ENCODE measurements at places on chromosomes 7 and 10.

DNA sequence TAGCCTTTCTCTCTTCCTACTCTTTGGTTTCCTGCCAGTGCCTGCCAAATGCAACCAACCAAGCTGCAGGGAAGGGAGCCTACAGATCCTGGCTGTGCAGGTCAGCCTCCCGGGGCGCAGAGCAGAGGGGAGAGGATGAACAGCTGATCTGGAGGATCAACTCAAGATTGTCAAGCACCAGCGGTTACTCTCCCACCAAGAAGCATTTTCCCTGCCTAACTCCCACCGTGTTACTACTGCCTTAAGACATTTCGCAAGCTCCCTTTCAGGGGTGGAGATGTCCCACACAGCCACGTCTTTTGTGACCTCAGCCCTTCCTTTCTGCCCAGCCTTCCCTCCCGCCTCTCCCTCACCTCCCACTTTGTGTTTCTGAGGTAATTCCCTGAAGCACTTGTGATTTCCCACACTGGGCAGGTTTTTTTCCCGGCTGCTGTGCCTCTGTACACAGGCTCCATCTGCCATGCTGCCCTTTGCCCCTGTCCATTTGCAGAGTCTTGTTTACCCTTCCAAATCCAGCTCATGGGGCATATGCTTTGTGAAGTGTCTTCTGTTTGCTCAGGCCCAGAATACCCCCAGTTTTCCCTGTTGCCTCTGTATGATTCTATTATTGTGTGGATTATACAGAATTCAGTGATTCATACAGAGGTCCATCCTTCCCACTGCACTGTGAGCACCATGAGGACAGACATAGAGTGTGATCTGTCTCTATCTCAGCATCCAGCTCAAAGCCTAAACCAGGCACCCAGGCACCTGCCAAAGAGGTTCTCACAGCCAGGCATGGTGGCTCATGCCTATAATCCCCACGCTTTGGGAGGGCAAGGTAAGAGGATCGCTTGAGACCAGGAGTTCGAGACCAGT lies 40.9 kb upstream of the PAPSS2 start:
- peaks cover 8% of the 10 kb centered on the region for H3K4me1 ChIP-seq
- no peak overlapping the region for H3K27ac ChIP-seq
- no peaks in the 10 kb centered on the region for H3K27me3 ChIP-seq
- H3K36me3 ChIP-seq = no peaks in the 10 kb centered on the region

- H3K4me1 ChIP-seq = peaks cover 22% of the 10 kb centered on the region
- no peak overlapping the region for H3K27ac ChIP-seq
- H3K4me3 ChIP-seq = no peak overlapping the region
- no peaks in the 10 kb centered on the region for H3K27me3 ChIP-seq
- H3K36me3 ChIP-seq = no peaks in the 10 kb centered on the region
These were observed 90.5 kb downstream of the PLXNA4 start for GRCh38 chr7:132485600-132486273.

DNA sequence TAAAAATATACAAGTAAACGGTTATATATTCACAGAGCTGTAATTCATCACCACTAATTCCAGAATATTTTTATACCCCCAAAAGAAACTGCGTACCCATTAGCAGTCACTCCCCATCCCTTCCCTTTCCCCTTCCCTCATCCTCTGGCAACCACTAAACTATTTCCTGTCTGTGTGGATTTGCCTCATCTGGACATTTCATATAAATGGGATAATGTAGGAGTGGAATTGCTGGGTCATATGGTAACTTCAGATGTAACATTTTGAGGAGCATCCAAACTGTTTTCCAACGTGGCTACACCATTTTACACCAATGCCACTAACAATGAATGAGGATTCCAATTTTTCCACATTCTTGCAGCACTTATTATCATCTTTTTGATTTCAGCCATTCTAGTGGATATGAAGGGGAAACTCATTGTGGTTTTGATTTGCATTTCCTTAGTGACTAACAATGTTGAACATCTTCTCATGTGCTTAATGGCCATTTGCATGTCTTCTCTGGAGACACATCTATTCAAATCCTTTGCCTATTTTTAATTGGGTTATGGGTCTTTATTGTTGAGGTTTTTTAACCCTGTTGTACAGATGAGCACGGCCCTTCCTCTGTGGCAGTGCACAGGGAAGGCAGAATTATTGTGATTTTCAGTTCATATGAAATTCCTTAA lies 79.2 kb downstream of the RBM20 start:
- DNase-seq = no peak
- no peaks in the 10 kb centered on the region for H3K36me3 ChIP-seq
- H3K4me3 ChIP-seq = no peak overlapping the region
- H3K27ac ChIP-seq = no peak overlapping the region

- peaks cover 56% of the 10 kb centered on the region for H3K4me1 ChIP-seq
- peak; percentile 40 for DNase-seq
- H3K4me3 ChIP-seq = no peak overlapping the region
- peak overlapping the region; percentile 80 for H3K27ac ChIP-seq
- H3K27me3 ChIP-seq = no peaks in the 10 kb centered on the region
These were observed 263.6 kb upstream of the ZMIZ1 start for GRCh38 chr10:78805176-78805575.

DNA sequence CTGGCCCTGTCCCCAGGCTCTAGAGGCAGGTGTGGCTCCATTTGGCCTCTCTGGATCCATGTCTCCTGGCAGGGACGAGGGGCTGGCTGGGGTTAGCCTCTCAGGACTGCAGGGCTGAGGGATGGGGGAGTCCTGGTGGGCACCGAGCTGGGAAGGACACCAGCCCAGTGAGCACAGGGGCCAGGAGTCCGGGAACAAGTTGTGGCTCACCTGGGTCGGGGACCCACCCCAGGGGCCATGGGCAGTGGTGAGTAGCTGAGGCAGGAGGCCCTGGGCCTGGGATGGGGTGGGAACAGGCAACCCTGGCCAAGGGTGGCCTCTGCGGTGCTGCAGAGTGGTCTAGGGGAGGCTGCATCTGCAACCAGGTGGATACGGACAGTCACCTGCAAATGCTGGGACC lies 24.1 kb downstream of the ANTXRL start:
- no peak overlapping the region for H3K4me3 ChIP-seq
- DNase-seq = peak; percentile 24
- no peaks in the 10 kb centered on the region for H3K36me3 ChIP-seq
- H3K27me3 ChIP-seq = no peaks in the 10 kb centered on the region

DNA sequence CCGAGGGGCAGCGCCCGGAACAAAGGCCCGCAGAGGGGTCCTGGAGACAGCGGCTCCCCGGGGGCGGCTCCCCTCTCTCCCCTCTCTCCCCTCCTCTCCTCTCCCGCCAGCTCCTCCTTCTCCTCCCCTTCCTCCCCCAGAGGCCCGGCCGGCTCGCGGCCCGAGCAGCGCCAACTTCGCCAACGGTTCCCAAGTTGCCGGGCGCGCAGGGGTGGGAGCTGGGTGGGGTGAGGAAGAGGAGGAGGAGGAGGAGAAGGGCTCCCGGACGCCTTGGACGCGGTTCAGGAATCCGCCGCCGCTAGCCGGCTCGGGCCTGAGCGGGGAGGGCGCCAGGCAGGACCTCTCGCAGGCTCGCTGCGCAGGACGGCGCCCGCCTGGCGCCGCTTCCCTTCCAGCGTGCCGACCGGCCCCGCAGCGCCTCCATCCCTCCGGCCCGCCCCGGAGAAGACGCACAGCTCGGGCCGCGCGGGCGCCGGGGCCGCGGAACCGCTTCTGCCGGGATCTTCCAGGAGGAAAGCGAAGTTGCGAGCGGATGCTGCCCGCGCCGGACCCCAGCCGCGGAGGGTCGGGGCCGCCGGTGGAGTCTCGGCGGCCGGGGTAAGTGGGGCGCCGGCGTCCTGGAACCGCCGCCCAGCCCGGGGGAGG lies at the start of gene CHST3:
Gene CHST3, plus strand, starts transcription at position 298 of the 645 bp plus-strand sequence. CDS start 41,448 bp downstream, outside the sequence.
- peaks cover 74% of the 10 kb centered on the region for H3K4me1 ChIP-seq
- DNase-seq = peak; percentile 69
- H3K27ac ChIP-seq = peak within 1 kb of the TSS; percentile 85
- H3K4me3 ChIP-seq = peak within 1 kb of the TSS; percentile 64

DNA sequence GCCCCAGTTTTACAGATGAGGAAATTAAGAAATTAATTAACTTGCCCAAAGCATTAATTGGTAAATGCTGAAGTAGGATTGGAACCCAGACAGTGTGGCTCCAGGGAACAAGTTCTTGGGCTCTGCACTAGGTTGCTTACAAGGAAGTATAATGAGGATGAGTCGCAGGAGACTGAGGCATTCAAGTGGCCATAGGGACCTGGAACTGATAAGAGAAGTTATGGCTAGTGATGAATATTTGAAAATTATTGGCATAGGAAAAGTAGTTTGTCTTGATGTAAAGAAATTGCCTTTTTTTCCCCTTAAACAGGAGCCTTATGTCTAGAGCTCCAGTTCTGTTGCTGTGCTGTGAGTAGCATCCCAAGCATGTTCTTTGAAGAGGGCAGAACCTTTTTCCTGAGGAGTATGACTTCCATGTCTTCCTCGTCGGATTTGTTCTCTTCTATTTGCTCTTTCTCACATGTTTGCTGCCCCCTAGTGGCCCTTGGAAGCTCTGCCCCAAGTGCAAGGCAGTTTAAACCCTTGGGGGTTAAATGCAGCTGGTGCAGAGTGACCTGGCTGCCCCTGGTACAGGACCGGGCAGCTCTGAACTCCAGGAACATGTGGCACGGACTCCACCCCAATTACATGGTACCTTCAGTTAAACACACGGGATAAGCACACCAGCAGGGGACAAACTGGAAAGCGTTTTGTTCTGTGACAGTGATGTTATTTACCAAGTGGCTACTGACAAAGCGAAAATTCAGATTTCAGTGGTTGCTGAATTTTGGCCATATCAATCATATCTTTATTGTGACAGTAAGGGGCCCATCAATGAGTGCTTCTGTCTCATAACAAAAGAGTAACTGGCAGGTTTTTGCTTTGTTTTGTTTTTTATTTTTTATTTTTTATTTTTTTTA lies 148.8 kb downstream of the HECW1 start:
- H3K27ac ChIP-seq = no peak overlapping the region
- DNase-seq = peak; percentile 89
- H3K36me3 ChIP-seq = no peaks in the 10 kb centered on the region
- no peak overlapping the region for H3K4me3 ChIP-seq
- no peaks in the 10 kb centered on the region for H3K27me3 ChIP-seq
- H3K4me1 ChIP-seq = no peaks in the 10 kb centered on the region

DNA sequence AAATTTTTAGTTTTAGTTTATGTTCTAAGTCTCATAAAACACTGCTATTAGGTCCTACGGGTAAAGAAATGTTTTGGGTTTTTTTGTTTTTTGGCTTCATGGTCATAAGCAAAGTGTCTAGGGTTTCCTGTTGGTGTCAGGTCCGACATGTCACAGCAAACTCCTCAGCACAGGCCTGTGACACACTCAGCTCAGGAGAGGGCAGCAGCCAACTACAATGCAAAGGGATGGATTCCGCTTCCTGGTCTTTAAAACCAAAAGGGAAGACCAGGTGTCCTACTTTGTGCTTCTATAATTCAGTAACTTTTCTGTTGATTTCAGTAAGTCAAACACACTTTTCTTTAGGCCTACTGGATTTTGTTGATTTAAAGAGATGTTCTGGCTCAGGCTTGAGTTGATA lies 83.8 kb upstream of the MACROH2A2 start:
- no peaks in the 10 kb centered on the region for H3K36me3 ChIP-seq
- no peaks in the 10 kb centered on the region for H3K27me3 ChIP-seq
- peaks cover 6% of the 10 kb centered on the region for H3K4me1 ChIP-seq

DNA sequence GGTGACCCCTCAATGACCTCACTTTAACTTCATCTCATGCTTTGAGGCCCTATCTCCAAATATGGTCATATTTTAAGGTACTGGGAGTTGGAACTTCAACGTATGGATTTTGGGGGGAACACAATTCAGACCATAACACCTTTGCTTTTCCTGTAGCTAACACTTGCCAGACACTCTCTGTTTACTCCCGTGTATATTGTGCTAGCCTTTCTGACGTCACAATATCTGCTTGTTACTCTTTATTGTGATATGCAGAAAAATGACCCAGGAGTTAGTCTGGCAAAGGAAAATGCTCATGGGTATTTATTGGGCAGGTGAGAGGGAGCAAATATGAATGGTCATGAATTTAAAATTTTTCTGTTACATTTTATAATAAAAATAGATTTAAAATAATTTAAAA lies 45.7 kb upstream of the KCND2 start:
- no peaks in the 10 kb centered on the region for H3K27me3 ChIP-seq
- no peak for DNase-seq
- H3K4me3 ChIP-seq = no peak overlapping the region
- no peaks in the 10 kb centered on the region for H3K36me3 ChIP-seq

GRCh38 chr7:78140109-78140508 lies 341.5 kb downstream of the PHTF2 start:
- DNase-seq = no peak
- H3K4me1 ChIP-seq = no peaks in the 10 kb centered on the region
- H3K4me3 ChIP-seq = no peak overlapping the region
- no peaks in the 10 kb centered on the region for H3K27me3 ChIP-seq
- H3K27ac ChIP-seq = no peak overlapping the region

- H3K36me3 ChIP-seq = no peaks in the 10 kb centered on the region
- H3K27ac ChIP-seq = no peak overlapping the region
- no peaks in the 10 kb centered on the region for H3K4me1 ChIP-seq
- no peak for DNase-seq
These were observed 294.2 kb downstream of the IPMK start for GRCh38 chr10:57973451-57973850.

GRCh38 chr7:53596230-53596629 lies 560.8 kb downstream of the POM121L12 start:
- H3K36me3 ChIP-seq = no peaks in the 10 kb centered on the region
- H3K27ac ChIP-seq = no peak overlapping the region
- no peaks in the 10 kb centered on the region for H3K4me1 ChIP-seq
- no peaks in the 10 kb centered on the region for H3K27me3 ChIP-seq
- no peak overlapping the region for H3K4me3 ChIP-seq

GRCh38 chr7:143408252-143408685 lies 387 bp downstream of the EPHA1 start:
- no peaks in the 10 kb centered on the region for H3K27me3 ChIP-seq
- peak overlapping the region; percentile 63 for H3K4me3 ChIP-seq
- H3K27ac ChIP-seq = peak overlapping the region; percentile 50
- no peaks in the 10 kb centered on the region for H3K36me3 ChIP-seq

- H3K27me3 ChIP-seq = no peaks in the 10 kb centered on the region
- no peak for DNase-seq
- no peaks in the 10 kb centered on the region for H3K4me1 ChIP-seq
- no peak overlapping the region for H3K27ac ChIP-seq
These were observed 74.0 kb upstream of the TRIL start for GRCh38 chr7:29032146-29032545.

DNA sequence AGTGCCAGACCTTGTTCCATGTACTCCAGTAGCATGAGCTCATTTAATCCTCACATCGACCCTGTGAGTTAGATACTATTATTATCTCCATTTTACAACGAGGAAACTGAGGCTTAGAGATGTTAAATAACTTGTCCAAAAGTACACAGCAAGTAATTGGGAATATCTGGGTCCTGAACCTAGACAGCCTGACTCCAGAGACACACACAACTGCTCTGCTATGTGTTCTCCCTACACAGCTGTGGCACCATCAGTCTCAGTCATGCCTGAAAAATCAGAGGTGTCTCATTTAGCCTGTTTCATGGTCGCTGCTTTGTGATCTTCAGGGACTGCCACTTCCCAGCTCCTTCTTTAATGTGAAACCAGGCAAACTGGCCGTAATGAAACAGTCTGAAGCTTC lies 56.5 kb downstream of the COL1A2 start:
- peaks cover 14% of the 10 kb centered on the region for H3K4me1 ChIP-seq
- H3K27me3 ChIP-seq = no peaks in the 10 kb centered on the region
- DNase-seq = no peak
- H3K27ac ChIP-seq = no peak overlapping the region

- no peaks in the 10 kb centered on the region for H3K36me3 ChIP-seq
- no peak overlapping the region for H3K4me3 ChIP-seq
- H3K27ac ChIP-seq = no peak overlapping the region
- DNase-seq = no peak
- H3K4me1 ChIP-seq = no peaks in the 10 kb centered on the region
- H3K27me3 ChIP-seq = no peaks in the 10 kb centered on the region
These were observed 559.1 kb downstream of the PHTF2 start for GRCh38 chr7:78357709-78358108.

GRCh38 chr10:50653142-50653541 lies 29.4 kb upstream of the SGMS1 start:
- H3K4me1 ChIP-seq = no peaks in the 10 kb centered on the region
- no peak for DNase-seq

Data from stomach (tissue), 19 donors.